ENCODE measurements at places on chromosomes 3 and 15.
A peak's percentile ranks its signal among the peaks of the same experiment; 100 is the strongest.

DNA sequence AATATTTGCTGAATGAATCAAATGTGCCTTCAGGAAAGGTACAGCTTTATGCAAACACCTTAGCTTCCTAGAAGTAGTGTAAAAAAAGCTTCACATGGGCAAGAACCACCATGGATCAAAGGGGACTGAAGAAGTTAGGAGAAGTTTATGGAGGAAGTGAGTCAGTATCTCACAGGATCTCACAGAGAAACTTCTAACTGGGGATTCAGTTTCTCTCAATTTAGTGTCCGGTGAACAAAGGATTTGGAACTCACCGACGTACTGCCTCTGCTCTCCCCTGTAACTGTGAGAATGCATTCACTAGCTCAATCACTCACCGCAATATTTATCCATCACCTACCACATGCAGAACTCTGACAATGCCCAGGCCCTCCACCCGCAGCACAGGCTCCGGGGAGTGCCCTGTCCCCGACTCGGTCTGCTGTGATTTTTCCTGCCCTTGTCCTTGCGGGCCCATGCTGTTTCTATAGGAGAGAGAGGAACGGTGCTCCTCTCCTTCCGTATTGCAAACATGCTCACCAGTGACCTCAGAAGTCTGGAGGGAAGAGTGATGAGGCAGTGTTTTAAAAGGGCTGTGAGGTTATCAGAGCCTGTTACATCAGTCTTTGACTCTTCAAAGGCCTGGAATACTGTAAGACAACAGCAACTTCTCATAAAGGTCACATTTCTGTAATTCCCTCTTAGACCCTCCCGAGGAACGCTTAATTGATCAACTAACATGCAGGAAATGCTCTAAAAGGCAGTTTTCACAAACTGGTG, 222.5 kb upstream of the ICE2 start:
- DNase-seq: no peak

- no peak for DNase-seq
Observed at GRCh38 chr15:91342097-91342496, 242.0 kb downstream of the SV2B start.

GRCh38 chr15:75640483-75641178, 607 bp upstream of the IMP3 start:
- peak; percentile 94 for DNase-seq

GRCh38 chr3:30933478-30934207, 39.2 kb upstream of the GADL1 start:
- no peak for DNase-seq
